ENCODE measurements at places on chromosomes 1 and 21.

GRCh38 chr1:4880626-4881025 lies 226.2 kb downstream of the AJAP1 start:
- no peak for DNase-seq

- DNase-seq: peak; percentile 33
These were observed 1.2 kb downstream of the TUT4 start for GRCh38 chr1:52551507-52552235.

- no peak for DNase-seq
These were observed 31.3 kb upstream of the B3GALT5 start for GRCh38 chr21:39581414-39581813.

DNA sequence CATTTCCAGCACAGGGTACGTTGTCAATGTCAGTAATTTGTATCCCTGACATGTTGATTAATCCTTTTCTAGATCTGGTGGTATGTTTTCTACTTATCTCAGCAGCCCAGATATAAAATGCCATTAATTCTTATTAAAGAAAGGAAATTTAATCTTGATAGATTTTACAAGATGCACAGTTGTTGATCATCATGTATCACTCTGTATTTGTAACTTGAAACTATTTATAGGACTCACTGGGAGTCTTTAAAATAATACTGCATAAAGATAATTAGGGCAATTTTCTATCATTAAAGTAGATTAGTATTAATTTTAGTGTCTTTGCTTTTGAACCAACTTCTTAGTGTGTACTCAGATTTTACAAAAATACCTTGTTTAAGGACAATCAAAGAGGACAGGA lies 84.9 kb downstream of the GREM2 start:
- no peak for DNase-seq

- DNase-seq: no peak
These were observed 73.8 kb upstream of the VAV3 start for GRCh38 chr1:108038653-108039236.
